ENCODE measurements at places on chromosomes 3 and 15. TPM values are rescaled to one million over a fixed set of nuclear protein-coding genes. Genes with fewer than 3 reads are reported as not detected.

GRCh38 chr3:94146455-94146854 is 83.6 kb downstream of the NSUN3 start:
- no peak for DNase-seq

- DNase-seq = peak; percentile 45
Observed at GRCh38 chr15:39358441-39359041, 222.3 kb upstream of the THBS1 start.

- DNase-seq = peak; percentile 63
Observed at GRCh38 chr3:141646760-141647561, 91.1 kb upstream of the RNF7 start.

- peak; percentile 69 for DNase-seq
Observed at GRCh38 chr3:143847787-143848631, at the start of gene SLC9A9. TSS of gene SLC9A9 (minus strand) at chr3:143848468. CDS start at chr3:143848322, 146 bp downstream.

DNA sequence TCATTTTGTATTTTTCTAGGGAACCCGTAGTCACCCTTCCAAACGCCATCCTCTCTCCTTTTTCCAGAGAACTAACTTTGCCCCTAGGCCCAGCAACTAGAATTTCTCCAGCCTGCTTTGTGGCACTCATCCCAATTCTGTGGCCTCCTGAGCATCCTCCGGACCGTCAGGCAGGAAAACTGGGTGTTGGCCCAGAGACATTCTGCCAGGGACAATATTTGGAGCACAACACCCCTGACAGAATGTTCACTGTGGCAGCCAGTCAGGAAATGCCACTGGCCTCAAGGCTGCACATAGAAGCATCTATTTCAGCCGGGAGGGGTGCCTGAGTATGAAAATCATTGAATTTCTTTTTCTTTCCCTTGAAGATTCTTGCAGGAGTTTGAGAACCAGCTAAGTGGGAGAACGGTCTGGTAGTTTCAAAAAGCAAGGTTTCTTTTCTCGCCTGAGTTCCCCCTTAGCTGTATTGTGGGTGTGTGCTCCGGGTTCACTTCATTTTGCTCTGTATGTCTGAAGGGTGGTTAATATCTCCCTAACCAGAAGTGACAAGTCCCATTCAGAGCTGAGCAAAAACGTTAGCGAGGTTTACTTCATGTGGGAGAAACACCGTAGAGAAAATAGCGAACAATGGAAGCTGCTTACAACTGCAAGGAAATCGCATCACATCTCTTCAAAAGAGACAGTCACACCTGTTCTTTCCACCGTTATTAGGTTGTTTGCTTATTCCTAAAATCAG is 108.1 kb upstream of the TPM1 start:
- DNase-seq = no peak

GRCh38 chr3:122679882-122680474 is 661 bp upstream of the PARP14 start:
- peak; percentile 62 for DNase-seq

DNA sequence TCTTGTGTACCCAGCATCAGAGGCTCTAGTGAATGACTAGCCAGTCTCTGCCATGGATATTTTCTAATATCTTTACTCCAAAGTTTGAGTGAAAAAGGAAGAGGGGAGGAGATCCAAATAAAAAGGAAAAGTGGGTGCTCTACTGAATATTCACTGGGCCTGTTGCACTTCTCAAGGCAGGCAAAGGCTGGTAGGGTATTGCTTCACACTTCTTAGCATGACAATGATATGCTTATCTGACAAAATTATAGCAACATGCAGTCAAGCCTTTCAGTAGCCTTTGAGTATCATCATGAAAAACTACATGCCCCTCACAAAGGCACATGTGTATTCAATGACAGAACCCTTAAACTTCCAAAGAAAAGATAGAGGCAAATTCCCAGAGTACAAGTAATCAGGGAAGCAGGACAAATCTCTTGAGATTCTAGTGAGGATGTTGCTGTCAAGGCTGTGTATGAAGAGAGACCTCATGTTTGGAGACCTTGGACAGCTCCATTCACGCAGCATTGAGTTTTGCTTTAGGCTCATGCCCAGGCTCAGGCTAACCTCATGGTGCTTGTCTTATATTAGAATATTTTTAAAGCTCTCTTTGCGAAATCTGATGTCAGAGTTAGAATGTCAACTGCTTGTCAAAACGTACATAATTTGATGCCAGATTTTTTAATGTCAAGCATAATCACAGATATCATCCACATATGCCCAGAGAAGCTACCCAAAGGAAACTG is 506.9 kb downstream of the OCA2 start:
- DNase-seq = peak; percentile 25

DNA sequence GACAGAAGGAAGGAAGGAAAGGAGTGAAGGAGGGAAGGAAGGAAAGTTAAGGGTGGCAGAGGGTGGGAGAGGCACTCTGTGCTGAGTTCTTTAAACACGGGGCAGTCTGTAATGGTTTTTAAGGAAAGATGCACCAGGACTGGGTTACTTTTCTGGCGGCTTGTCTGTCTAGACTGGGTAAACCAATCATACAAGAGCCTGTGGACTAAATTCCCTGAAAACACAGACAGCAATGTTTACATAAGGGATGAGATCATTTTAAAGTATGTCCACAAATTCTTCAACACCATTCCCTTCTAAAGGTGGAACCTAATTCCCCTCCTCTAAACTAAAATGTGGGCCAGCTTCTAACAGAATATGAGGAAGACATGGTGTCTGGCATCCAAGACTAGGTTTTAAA is 235.5 kb upstream of the IGF1R start:
- DNase-seq = no peak

Gene FBXW12
- total RNA-seq = not detected
